ENCODE measurements at places on chromosomes 1 and 21. TPM values are rescaled to one million over a fixed set of nuclear protein-coding genes. Genes with fewer than 3 reads are reported as not detected.

NUDT17 gene
- total RNA-seq: 3.7 TPM

OR6N1 gene
- total RNA-seq: not detected

NHLH2 gene
- total RNA-seq: not detected

IL22RA1 gene
- 0.25 TPM for total RNA-seq

EPB41 gene
- total RNA-seq: 10.1 TPM

PGLYRP4 gene
- not detected for total RNA-seq

DPM3 gene
- 24.9 TPM for total RNA-seq

SAMD11 gene
- 0.62 TPM for total RNA-seq

CRB1 gene
- total RNA-seq: 0.26 TPM

Data from aortic smooth muscle cell (primary cell).